ENCODE measurements at places on chromosomes 16 and 17.

DNA sequence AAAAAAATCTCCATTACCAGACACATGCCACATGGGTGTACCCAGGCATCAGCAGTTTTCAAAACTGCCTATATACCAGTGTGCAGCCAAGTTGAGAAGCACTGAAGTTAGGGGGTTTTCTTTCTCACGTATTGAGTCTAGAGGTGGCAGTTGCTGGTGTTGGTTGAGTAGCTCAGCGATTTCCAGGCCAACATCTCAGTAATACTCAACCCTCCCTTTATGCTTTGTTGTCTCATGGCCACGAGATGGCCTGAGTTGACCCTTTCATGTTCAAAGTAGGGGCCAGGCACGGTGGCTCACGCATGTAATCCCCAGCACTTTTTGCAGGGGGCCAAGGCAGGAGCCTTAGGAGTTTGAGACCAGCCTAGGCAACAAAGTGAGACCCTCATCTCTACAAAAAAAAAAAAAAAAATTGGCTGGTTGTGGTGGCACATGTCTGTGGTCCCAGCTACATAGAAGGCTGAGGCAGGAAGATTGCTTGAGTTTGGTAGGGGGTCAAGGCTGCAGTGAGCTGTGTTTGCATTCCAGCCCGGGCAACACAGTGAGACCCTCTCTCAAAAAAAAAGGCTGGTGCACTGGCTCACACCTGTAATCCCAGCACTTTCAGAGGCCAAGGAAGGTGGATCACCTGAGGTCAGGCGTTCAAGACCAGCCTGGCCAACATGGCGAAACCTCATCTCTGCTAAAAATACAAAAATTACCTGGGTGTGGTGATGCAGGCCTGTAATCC is 10.8 kb downstream of the LRRC3C start:
- no peak for DNase-seq

- DNase-seq = no peak
Measured at GRCh38 chr17:10745231-10745630, 15.4 kb upstream of the TMEM220 start.

DNA sequence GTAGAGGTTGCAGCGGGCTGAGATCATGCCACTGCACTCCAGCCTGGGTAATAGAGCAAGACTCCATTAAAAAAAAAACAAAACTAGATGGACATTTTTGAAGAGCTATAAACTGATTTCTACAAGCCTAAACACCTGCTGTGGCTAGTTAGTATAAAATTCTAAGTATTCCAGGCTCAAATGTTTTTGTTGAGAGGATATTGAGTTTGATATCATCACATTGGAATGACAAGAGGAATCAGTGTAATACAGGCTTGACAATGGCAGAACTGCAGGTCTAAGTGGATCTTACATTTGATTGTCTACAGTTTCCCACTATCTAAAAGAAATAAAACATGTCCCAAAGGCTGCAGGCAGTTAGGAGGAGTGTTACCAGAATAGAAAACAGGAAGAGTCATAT is 23.9 kb upstream of the DLX3 start:
- DNase-seq = no peak

DNA sequence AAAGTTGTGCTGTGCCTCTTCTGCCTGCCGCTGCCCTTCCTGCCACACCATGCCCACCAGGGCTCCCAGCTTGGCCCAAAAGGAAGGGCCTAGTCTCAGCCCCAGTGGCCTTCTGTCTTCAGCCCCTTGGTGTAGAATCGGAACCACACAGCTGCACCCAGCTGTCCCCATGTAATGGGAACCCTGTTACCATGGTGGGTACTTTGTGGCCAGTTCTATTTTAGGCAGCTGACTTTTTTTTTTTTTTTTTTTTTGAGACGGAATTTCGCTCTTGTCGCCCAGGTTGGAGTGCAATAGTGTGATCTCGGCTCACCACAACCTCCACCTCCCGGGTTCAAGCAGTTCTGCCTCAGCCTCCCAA is 163.3 kb upstream of the GSE1 start:
- DNase-seq = no peak

DNA sequence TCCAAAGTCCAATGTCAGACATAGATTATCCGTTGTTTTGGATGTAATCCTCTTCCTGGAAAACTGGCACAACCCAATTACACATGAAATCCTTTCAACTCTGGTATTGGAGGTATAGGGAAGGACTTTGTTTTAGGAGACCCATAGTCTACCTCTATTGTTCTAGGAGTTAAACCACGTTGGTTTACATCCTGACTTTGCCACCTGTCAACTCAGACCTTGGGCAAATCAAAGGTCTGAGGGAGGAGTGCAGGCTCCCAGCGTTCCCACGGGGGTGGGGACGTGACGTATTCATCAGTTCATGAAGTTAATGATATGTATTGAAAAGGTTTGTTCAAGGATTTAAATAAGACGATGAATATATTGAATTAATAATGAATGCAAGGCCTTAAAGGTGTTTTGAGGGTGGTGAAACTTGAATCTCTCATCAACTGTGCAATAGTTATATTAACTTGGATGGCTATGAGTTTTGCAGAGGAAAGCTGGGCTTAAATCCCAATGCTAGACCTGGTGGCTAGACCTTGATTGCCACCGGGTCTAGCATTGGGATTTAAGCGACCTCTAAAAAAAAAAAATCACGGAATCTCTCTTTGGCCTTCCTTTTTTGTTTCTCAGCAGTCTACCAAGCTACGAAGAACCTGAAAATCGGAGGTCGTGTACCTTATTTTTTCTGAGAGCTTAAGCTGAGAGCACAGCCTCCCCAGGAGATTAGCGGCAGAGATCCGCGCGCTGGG is 744 bp upstream of the NF1 start:
- DNase-seq = no peak

DNA sequence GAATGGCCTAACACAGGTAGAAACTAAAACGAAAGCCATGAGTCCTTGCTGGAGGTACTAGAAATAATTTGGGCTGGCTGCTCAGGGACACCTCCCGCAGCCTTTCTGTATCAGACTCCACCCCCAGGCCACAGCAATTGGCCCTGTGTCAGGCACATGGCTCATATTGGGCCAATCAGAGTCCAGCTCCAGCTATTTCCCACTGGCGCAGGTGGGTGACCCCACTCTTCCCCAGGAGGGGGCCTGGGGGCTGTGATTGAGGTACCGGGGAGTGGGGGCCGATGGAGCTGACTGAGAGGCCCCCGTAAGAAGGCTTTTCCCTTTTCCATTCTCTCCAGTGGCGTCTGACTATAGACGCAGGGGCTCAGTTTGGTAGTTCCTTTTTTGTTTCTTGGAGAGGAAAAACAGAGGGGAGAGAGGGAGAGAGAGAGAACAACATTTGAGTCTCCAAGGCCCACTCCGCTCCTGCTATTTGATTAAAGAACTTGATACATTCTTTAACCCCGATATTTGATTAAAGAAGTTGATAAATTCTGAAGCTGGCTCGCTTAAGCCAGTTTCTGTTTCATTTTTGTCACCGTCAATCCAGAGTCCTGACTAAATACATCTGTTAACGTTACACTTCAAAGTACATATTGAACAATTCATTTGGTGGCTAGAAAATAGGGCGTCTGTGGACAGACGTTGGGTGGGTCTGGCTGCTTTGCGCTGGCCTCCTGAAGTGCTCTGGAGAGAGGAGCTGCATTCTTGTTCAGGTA is 26.3 kb downstream of the FOXL1 start:
- peak; percentile 12 for DNase-seq

DNA sequence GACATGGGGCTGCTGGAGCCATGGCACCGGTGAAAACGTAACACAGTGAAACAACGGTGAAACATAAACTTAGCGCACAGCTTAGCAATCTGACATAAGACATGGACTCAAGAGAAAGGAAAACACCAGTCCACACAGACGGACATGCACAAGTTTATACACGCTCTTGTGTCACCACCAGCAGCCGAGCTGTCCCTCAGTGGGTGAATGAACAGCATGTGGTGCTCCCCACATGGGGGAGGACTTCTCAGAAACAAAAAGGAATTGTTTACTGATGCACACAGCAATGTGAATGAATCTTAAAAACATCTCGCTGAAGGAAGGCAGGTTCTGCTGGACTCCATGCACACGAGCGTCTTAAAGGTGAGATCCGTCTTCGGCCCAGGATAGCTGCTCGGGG is 34.2 kb downstream of the KLHDC4 start:
- no peak for DNase-seq

DNA sequence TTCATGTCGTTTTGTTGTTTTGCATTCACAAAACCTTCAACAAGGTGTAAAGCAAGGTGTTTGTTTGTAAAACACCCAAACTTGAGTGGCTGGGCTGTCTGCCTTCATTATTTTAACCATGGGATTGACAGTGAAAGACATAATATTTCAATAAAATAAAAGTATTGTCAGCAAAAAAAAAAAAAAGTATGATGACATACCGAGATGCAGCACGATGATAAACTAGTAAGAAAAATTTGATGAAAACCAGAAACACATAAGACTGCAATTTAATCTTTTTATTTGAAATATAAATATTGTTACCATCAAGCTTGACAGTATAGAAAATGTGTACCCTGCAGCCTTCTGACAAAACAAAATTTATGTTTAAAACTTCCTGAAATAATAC is 419.3 kb upstream of the DYNLRB2 start:
- no peak for DNase-seq

Data from stimulated activated CD4-positive, alpha-beta T cell treated with anti-CD3 and anti-CD28 coated beads, TNF-alpha, amount 100 ng/mL, for 1 hour (primary cell).